NCI-H460 (cell line): ENCODE measurements at places on chromosomes 3 and 15.

GRCh38 chr15:92077353-92078085 lies 224.0 kb downstream of the SLCO3A1 start:
- DNase-seq = peak; percentile 41

DNA sequence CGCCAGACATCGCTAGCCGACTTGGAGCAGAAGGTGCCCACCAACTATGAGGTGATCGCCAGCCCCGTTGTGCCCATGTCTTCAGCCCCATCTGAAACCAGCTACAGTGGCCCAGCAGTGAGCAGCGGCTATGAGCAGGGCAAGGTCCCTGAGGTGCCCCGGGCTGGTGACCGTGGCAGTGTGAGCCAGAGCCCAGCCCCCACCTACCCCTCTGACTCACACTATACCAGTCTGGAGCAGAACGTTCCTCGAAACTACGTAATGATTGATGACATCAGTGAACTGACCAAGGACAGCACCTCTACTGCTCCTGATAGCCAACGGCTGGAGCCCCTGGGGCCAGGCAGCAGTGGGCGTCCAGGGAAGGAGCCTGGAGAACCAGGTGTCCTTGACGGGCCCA lies 12.9 kb upstream of the APEH start:
- no peak for DNase-seq

DNA sequence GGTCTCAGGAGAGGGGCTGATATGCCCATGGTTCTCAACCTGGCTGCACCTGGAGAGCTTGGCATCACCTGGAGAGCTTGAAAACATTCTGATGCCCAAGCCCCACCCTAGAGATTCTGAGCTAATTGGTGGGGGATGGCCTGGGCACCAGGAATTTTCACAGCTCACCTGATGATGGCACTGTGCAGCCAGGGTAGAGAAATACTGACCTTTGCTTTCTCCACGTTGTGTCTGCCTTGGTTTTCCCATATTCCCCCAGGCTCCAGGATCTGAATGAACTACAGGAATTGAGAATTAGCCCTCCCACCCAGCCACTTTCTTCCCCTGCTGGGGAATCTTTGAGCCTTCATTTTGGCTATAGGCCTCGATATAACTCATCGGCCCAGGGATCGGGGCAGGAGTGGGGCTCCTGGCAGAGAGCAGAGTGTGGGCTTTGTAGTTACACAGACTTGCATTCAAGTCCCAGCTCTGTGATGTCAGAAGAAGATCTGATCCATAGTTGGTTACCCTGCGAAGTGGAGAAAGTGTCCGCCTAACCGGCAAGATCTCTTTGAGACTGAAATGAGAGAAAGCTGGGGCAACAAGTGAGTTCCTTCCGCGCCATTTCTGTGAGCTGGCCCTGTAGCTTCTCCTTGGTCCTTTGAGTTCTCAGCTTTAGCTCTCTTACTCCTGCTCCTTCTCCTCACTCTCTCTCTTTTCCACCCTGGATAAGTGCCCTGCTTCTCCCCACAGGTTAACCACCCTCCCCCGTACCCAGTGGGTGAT lies 33.1 kb upstream of the UBE2Q2 start:
- peak; percentile 22 for DNase-seq

GRCh38 chr15:27382361-27383025 lies 411.5 kb downstream of the GABRG3 start:
- no peak for DNase-seq

GRCh38 chr15:34584330-34584668 lies 848 bp upstream of the GOLGA8B start:
- DNase-seq = no peak

- DNase-seq = no peak
These were observed 46.8 kb downstream of the IMPG2 start for GRCh38 chr3:101273608-101274007.

GRCh38 chr3:12393894-12394293 lies 90.4 kb upstream of the TSEN2 start:
- DNase-seq = peak; percentile 72

DNA sequence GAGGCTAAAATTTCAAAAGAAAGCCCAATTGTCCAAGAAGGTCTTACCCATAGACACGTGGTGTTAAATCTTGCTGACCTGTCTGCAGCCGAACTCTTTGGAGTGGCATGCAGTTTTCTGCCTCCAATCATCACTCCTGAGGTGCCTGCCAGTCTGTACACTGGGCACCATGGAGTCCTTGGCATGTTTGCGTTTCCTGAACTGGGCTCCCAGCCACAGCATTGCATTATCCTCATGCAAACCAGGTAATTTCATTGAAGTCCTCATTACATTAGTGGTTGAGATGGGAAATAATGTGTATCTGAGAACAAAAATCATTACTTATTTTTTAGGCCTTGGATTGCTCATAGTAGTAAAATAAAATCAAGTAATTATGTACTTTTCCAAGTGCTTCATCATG lies 152.3 kb downstream of the AKAP13 start:
- DNase-seq = no peak

- DNase-seq = no peak
These were observed 55.6 kb downstream of the RASA2 start for GRCh38 chr3:141542202-141542969.
